Stimulated activated CD4-positive, alpha-beta T cell treated with anti-CD3 and anti-CD28 coated beads, TNF-alpha, amount 100 ng/mL, for 4 hours (primary cell): ENCODE measurements at places on chromosomes 7 and 10.

GRCh38 chr7:101911800-101912715 lies 94.6 kb downstream of the CUX1 start:
- DNase-seq: no peak

- DNase-seq: no peak
These were observed 9.6 kb downstream of the DGKB start for GRCh38 chr7:14892961-14893360.

DNA sequence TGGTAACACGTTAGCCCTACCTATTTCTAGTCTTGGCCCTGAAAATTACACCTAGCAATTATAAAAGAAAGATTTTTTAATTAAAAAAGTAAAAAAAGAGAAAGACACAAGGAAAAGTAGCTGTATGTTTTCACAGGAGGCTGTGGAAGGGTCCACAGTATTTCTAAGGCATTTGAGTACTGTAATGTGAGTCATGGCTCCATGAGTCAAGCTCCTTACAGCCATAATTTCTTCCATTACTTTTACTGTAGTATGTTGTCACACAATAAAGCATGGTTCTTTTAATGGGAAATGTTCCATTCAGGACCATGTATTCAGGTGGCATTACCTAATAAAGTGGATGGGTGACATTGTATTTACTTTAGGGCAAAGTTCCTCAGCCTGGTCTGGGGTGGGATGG lies 113.4 kb downstream of the GPR37 start:
- no peak for DNase-seq

DNA sequence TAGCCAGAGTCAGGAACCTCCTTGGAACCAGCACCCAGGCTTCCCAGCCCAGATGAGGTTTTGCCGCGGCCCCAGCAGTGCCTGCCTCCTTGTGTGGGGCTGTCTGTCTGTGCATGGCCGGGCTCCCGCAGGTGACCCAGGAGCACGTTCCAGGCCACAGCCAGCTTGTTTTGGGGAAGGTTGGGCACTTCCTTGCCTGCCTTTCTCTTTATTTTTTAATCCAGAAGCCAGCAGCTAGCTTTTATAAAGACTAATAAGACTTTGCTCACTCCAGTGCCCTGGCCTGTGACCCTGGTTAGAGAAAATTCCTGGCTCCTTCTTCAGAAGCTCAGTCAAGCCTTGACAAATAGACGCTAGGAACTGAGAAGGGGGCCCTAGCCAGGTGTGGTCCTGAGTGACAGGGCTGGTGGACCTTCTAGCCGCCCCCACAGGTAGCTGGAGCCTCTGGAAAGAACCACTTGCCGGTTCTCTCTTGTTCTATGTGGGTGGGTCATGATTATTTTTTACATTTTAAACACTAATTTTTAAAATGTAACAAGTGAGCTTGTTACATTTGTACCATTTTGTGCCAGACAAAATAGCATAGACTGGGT lies 837 bp downstream of the SLC29A3 start:
- DNase-seq: no peak

DNA sequence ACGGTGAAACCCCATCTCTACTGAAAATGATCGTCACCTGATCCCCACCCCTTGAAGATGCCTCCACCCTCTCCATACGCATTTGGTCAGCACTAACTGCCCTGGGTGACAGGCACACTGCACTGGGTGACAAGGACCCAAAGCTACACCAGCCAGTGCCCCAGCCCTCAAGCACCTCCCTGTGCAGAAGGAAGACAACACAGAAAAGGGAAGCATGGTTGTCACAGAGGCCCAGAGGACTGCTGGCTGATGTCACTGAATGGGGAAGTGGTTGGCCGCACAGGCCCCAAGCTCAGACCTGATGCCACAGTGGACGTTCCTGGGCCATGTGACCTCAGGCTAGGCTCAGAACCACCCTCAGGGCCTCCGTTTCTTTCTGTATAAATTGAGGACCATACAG lies 4.2 kb upstream of the PILRA start:
- no peak for DNase-seq

DNA sequence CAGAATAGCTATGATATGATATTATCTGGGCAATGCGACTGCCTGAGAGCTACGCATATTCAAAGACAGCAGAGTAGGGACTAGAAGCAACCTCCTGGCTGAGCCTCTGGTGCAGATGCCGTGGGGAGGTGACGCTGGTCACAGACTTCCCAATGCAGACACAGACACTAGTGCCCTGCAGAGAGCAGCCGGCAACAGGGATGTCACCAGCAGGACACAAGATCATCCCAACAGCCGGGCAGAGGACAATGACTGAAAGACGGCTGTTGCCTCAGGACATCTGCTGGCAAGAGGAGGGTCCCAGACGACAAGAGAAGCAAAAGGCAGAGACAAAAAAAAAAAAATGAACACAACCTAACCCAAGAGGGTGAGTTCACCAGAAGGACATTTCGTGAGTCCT lies 104.6 kb downstream of the CALN1 start:
- no peak for DNase-seq

DNA sequence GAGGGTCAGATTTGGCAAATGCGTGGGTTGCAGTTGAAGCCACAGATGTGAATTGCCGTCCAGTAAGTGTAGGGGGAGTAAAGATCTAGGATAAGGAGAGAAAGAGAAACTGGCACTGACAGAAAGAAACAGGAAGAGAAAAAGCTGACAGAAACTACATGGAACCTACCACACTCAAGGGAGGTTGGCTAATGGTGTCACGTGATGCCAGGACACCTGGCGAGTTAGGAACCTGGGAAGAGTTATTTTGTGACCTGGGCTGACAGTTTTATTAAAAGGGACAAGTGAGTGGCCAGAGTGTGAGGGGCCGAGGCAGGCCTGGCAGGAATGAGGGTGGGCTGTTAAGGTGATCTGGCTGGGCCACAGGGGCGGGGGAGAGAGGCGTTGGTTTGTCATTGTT lies 188.7 kb downstream of the ADARB2 start:
- DNase-seq: no peak

- no peak for DNase-seq
These were observed 12.8 kb upstream of the TIAL1 start for GRCh38 chr10:119609516-119609915.

- DNase-seq: no peak
These were observed 505.1 kb downstream of the TCERG1L start for GRCh38 chr10:130806426-130806825.

DNA sequence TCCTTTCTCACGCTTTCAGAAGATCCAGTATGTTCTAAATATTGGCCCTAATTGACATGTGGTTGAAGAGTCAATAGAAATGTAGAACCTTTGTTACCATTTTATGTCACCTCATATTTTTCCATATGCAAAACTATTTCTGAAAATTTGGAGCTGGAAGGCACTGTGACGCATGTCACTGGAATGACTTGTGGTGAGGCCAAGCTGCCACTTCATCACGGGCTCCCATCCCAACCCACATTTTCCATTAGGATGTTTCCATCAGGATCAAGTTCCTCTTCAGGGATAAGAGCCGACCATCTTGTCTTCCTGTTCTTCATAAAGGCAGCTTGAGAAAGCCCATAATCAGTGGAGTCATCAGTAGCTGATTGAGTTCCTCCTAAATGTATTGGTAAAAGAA lies 1241.7 kb downstream of the GATA3 start:
- no peak for DNase-seq

DNA sequence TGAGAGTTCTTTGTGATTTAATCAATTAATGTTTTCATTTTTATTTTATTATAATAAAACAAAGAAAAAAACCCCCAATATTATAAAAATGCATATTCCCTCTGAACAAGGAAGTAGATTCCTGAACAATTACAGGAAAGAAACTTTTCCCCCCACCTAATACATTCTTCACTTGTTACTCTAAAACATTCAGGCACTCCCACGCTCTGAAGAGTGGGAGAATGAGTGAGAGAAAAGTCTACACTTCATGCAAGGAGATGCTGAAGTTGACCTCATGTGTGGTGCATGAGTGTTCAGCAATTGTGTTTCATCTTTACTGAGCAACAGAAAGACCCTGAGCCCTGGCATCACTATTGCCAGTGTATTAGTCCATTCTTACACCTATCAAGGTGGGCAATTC lies 244.2 kb upstream of the IGFBP3 start:
- DNase-seq: no peak

DNA sequence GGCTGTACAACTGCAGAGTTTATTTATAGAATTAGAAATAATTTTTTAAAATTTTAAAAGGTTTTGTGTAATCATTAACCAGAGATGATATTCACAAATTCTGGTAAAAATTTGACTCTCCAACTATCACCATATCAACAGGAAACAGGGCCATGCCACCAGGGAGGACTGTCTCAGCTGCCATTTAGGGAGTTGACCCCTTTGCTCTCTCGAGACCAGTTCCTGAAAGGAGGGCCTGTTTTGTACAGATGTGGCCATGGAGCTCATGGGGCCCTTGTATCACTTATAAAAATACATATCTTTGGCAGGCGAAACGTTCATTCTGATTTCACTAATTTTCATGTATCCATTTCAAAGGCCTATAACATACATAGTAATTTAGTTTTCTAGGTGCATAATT lies 20.3 kb downstream of the H2AZ2 start:
- DNase-seq: no peak

GRCh38 chr7:4245135-4245865 lies 436.8 kb upstream of the FOXK1 start:
- DNase-seq: no peak

DNA sequence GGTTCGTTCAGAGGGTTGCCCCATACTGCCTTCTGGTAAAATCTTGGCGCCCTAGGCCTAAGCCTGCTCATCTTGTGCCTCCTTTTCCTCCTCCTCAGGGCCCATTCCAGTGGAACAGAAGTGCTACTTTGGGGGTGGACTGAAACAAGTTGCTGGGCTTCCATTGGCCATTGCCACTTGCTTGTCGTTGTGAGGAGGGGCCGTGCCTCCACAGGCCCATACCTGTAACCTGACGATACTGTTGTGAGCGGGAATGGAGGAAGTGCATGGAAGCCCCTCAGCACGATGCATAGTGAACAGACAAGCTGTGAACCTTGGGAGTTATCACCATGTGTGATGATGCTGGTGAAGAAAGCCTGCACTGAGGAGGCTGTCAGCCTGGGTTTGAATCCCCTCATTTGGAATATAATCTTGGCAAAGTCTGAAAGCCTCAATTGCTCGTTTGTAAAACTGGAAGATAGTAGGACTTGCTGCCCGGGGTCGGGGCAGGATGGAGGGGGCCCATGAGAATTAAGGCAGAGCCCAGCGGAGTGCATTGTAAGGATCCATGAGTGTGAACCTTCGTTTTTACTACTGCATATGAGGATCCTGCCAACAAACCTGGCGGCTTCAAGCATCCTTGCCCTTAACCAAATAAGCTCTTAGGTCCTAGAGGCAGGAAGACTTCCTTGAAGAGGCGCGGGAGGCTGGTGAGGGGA lies 671 bp upstream of the PAPSS2 start:
- DNase-seq: no peak

- DNase-seq: no peak
These were observed 13.5 kb downstream of the ECHDC3 start for GRCh38 chr10:11755512-11756263.

GRCh38 chr10:60778971-60779796 lies 906 bp downstream of the CDK1 start:
- DNase-seq: no peak

DNA sequence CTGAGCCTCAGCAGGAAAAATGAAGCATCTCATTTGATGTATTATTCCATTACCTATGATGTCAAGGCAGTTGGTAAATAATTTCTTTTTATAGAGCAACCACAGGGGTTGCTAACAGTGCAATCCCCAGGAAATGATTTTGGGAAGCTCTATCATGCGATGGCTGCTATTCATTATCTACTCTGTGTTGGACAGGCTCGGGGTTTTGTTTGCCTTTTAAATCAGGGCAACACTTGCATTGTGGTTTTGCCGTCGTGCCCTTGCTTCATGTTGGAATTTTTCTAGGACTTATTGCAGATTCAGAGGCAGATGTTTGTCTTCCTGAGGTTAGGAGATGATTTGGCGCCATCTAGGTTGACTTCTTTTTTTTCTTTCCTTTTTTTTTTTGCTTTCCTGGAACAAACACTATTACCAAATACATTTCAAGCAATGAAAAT lies 128.4 kb downstream of the BICC1 start:
- DNase-seq: no peak

DNA sequence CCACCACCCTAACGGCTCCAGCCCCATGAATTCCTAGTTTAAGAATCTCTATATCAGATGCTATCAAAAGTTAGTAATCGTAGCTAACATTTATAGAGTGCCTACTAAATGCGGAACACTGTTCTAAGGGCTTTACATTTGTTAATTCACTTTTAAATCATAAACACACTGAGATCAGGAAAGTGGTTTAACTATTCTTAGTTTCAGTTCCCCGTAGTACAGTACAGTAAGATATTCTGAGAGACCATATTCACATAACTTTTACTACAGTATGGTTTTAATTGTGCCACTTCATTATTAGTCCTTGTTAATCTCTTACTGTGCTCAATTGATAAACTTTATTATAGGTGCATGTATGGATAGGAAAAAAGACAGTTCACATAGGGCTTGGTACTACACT lies 22.5 kb downstream of the SYPL1 start:
- no peak for DNase-seq

DNA sequence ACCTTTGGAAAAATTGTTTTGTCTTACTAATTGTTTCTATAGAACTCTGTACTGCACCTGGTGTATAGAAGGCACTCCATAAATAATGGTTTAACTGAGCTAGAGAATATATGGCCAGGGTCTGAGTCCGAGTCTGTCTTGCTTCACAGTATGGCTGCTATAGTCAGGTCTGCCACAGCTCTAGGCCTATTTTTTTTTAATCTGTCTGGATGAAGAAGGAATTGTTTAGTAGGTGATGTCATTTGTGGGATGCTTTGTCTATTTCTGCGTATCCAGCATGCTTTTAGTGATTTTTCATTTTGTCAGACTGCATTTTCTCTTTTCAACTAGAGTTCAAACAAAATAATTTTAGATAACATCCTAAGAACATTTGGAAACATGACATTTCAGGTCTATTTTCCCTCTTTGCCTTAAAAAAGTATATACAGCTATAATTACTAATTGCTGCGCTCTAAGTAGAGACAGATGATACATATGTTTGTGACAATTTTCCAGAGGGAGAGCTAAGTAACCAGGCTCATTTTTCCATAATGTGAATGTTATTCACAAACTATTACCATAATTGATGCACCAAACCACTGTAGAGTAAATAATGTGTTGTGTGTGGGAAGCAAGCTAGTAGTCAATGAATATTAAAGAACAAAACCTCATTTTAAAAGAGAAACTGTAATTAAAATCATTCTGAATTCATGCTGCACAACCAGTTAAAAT lies 361.7 kb downstream of the AUTS2 start:
- no peak for DNase-seq

- no peak for DNase-seq
These were observed 39.9 kb upstream of the NRBF2 start for GRCh38 chr10:63093227-63093626.
